ENCODE measurements at places on chromosomes 1 and 21.
A peak's percentile ranks its signal among the peaks of the same experiment; 100 is the strongest.

- no peak for DNase-seq
Measured at GRCh38 chr1:169044971-169045370, 61.5 kb upstream of the ATP1B1 start.

DNA sequence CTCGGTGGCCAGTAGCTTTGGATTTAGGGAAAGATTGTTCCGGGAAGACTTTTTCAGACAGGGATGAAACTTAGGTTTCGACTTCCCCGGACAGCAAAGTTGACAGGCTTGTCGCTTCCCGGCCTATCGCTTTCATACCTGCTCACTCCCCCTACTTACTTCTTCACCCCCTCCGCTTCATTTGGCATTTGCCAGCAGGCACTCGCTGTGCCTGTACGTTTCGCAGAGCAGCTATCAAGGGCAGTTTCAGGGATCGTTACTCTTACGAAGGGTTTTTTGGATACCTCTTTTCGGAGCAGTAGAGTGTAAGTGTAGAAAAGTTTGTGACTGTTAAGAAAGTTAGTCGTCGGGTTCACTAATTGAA is 393 bp downstream of the BLZF1 start:
- DNase-seq, result peak; percentile 5

DNA sequence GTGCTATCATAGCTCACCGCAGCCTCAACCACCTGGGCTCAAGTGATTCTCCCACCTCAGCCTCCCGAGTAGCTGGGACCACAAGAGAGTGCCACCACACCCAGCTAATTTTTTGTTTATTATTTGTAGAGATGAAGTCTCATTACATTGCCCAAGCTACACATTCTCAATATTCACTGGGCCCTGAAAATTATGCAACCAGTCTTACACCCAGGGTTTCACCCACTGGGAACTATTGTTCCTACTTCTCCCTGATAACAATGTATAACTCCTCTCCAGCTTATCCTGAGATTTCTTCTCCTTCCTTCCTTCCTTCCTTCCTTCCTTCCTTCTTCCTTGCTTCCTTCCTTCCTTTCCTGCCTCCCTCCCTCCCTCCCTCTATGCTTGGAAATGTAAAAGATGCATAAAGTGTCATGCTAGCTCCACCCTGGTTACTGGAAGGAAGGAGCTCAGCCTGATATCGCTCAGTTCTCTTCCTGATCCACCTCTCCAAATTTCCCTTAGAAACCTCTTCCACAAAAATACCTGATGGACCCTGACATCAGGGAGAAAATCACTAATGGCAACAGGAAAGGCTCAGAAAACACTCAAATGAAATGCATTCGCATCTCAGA is 11.2 kb upstream of the VSIG8 start:
- no peak for DNase-seq

GRCh38 chr1:157504646-157505045 is 47.7 kb downstream of the FCRL5 start:
- DNase-seq, result no peak

DNA sequence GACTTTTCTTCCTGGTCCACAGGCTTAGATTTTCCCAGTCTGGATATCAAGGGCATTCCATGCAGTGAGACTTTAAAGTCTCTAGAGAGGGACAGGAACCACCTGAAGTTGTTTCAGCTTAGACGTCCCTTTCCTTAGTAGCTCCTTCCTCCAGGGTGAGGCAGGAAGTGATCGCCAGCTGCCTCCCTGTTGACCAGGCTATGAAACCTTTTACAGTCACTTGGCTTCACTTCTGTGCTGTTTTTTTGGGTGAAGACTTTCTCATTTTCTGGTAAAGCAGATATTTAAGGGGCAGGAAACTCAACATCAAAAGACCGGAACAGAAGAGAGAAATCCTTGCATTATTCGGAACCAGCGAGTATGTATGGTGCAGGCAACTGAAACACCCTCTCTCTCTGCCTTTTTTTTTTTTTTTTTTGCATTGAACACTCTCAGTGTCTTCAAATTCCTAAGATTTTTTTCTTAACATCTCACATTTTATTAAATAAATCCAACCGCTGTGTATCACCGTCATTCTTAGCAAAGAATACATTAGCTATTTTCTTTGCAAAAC is 234.6 kb upstream of the IRF2BP2 start:
- no peak for DNase-seq

GRCh38 chr1:5001466-5001865 is 347.1 kb downstream of the AJAP1 start:
- DNase-seq, result no peak

- no peak for DNase-seq
Measured at GRCh38 chr1:93148001-93148400, 32.2 kb downstream of the TMED5 start.

DNA sequence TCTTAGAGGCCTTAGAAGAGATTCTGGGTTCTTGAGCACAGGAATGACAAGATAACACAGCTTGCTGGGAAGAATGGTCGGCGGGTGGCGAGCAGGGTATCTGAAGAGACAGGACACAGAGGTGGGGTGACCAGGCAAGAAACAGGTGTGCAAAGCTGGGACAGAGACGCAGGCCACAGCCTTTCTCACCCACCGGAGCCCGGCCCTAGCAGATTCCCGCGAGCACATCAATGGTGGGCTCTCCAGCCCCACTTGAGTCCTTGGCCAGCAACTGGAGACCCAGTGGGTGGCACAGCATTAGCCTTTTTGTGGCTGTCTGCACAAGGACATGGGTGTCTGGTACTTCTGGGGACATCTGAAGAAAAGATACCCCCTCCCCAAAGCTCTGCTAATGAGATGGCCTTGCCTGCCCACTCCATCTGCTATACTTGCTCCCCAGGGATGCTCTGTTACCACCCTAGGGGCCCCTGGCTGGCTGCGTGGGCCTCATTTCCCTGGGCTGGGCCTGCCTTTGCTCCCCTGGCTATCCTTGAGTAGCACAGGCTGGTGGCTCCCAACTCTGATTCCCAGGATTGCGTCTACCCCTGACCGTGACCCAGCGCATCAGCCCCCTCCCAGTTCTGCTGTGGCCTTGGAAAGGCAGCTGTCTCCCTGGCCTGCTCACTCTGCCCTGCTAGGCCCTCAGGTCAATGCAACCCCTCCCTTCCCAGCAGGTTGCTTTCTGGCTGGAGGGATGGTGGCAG is 127.2 kb upstream of the ADAR start:
- no peak for DNase-seq

GRCh38 chr1:110967256-110967655 is 3.5 kb upstream of the LRIF1 start:
- DNase-seq, result no peak

DNA sequence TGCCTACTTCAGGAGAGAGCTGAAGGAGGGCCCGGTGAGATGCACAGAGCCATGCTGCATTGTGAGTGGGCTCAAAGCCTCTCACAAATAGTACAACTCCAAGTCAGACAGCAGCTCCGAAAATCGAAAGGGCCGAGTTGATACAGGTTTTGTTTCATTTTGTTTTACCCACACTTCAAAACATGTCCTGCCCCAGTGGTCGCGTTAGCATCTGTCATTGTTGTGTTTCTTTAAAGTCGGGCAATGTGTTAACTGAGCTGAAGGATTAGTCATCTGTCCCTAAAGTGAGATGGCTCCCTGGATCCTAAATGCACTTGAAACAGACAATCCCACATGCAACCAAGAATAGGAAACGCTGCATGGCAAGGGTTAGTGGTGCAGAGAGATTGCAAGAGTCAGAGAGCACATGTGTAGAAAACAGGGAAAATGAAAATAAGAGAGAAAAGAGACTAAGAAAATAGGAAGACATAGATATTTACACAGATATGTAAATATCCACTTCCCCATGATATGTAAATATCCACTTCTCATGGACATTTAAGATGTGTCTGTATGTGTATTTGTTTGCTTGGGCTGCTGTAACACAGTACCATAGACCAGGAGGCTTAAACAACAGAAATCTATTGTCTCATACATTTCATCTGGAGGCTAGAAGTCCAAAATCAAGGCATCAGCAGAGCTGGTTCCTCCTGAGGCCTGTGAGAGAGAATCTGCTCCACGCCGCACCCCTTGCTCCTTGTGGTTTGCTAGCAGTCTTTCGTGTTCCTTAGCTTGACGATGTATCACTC is 131.4 kb upstream of the RAB4A start:
- no peak for DNase-seq

- no peak for DNase-seq
Measured at GRCh38 chr1:212214325-212214724, 70.9 kb upstream of the PPP2R5A start.

DNA sequence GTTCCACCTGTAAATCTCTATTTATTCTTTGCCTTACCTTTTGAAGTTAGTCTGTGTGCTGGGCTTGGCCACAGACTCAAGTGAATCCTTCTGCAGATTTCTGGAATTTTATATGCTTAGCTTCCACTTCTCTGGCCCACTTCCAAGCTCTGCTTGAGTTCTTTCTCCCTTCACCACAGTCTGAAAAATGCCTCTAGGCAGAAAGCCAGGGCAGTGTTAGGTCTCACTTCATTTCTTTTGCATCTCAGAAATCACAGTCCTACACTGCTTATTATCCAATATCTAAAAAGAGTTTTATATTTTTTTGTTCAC is 48.9 kb downstream of the INKA2 start:
- no peak for DNase-seq

- no peak for DNase-seq
Measured at GRCh38 chr21:33189824-33190223, 39.9 kb upstream of the IFNAR2 start.

- DNase-seq, result no peak
Measured at GRCh38 chr1:26913389-26913753, 404 bp downstream of the NR0B2 start.

DNA sequence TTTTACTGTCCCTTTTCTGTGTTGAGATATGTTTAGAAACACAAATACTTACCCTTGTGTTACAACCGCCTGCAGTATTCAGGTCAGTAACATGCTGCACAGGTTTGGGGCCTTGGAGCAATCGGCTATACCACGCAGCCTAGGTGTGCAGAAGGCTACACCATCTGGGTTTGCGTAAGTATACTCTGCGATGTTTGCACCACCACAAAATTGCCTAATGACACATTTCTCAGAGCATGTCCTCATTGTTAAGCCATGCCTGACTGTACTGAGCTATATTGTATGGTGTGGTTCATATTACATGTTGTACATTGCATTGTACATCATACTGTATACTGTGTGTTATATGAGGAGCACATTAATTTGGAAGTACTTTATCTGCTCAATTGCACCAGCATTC is 247.4 kb downstream of the RHOU start:
- no peak for DNase-seq

DNA sequence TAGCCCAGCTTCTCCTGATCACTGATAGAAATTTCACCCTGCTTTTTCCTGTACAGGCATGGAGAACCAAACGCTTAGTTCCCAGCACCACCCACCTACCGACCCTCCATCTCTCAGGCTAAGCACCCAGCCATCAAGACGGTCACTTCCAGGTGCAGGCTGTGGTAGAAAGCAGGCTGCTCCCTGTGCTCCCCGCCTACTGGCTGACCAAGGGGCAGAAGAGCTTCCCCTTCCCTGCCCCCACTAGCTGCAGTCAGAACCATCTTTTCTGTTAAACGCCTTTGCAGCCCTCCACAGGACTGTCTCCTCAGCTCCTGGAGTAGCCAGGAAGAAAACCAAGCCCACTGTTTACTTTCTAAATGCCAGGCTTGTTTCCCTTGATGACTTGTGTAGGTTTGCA is 23.0 kb downstream of the SPATA46 start:
- DNase-seq, result no peak

Data from activated CD4-positive, alpha-beta T cell treated with anti-CD3 and anti-CD28 coated beads, Interleukin-2, amount 50 U/mL, for 4 hours (primary cell).